ENCODE measurements at places on chromosomes 13 and 19.

- no peak for DNase-seq
Measured at GRCh38 chr19:4229179-4229931, at the start of gene EBI3. Gene EBI3 (plus strand): TSS chr19:4229523. CDS start chr19:4229551, 28 bp downstream.

- DNase-seq, result no peak
Measured at GRCh38 chr19:50482271-50482855, 5.7 kb upstream of the GARIN5A start.

GRCh38 chr13:75704194-75704926 is 68.2 kb downstream of the LMO7 start:
- no peak for DNase-seq

DNA sequence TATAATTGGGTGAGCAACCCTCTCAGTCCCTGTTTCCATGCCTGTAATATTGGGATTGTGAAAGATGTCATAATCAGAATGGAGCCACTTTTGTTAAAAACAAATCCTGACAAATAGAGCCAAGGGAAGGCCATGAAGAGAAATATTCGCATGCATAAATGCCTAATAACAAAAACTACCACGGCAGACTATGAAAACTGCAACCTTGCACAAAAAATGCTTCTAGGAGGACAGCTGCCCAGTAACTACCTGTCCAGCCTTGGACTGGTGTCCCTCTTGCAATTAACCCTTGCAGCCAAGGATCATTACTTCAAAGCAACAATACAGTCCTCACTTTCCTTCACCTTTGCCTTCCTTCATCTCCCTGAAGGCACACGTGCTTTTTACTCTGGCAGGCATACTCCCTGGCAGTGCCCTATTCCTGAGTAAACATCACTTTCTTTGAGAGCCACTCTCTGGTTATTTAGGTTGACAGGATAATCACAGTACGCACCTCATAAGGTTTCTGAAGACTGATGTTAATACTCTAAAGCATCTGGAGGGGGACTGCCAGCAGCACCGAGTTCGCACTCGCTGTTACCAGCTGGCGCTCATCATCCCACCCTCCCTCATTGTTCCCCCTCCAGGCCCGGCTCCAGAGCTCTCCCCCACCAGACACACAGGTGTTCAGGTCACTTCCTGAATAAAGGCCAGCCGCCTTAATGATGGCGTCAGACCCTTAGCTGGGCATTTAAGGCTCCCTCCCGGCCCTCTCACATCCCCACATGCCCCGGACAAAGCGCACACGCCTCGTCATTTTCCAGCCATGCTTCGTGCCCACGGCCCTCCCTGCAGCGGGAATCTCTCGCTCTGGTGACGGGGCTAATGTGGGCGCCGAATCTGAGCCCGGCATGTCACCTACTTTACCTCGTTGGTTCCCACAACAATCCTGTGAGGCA is 57.3 kb downstream of the CDADC1 start:
- peak; percentile 24 for DNase-seq

GRCh38 chr13:73168953-73169401 is 110.2 kb downstream of the KLF5 start:
- DNase-seq, result no peak

DNA sequence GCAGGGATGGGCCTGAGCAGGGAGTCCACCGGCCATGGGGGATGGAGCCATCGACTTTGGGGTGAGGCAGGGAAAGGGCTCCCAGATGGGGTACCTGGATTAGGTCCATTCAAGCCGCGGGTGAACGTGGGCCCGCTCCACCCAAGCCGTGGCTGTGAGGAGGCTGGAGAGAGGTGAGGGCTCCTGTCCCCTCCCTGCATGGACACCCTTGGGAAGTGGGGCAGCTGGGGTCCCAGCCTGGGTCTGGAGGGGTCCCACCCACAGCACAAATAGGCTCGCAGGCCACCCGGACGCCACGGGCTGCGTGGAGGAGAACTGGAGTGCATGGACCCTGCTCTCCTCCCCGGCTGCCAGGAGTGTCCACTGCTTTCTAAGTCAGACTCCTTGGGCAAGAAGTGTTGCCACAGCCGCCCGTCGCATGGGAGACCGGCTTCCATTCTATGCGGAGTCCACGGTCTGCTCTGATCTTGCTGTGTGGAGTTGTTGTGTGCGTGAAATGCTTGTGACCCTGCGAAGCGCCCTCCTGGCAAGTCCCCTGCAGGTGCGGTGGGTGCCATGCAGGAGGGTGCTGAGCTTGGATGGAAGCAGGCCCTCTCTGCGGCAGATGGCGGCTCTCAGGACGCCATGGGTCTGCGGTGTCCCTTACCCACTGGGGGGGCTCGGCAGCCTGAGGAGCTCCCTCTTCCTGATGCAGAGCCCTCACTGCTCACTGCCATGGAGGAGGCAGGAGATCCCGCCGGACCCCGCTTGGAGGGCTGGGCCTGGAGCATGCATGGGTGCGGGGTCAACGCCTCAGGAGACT is 2.0 kb downstream of the DAZAP1 start:
- no peak for DNase-seq

DNA sequence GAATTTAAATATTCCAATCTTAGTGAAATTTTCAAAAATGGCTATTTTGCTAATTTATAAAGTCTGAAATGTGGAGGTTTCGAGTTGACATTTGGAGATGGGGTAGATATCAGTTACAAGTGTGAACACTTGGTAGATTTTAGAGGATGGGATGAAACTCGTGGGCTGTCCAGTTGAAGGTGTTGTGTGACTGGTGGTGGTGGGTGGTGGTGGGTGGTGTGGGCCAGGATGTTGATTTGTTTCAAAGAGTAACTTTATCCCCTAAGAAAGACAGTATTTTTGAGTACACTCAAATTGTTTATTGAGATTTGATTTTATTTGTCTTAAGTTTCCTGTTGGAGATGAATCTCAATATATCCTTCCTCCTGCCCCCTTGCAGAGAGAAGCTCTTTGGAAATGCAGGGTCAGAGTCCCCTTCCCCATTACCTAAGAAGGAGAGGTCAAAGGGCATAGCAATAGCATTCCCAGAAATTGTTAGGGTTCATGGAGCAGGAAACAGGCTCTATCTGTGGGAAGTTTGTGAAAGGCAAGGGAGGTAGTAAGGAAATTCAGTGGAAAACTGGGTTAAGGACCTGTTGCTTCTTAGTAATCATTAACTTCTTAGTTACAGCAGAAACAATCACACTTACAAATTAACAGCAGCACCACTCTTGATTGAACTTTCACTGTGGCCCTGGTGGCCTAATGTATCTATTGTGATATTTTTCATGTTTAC is 133.6 kb upstream of the RNF113B start:
- DNase-seq, result no peak

DNA sequence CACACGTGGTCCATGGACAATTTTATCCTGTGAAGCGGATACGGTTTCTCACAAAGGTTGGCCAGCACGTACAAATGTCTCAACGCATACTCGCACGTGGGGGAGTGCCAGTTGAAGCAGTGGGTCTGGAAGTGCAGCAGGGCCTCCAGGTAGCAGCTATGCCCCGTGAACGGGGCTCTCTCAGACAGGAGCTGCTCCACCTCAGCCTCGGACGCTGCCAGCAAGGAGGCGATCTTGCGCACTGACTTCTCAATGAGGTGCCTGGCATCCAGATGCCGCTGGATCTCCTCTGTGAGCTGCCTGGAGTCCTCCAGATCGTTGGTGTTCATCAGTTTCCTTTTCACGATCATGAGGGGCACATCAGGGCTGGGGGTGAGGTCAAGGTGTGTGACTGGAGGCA is 2272.0 kb downstream of the PCDH9 start:
- DNase-seq, result no peak

DNA sequence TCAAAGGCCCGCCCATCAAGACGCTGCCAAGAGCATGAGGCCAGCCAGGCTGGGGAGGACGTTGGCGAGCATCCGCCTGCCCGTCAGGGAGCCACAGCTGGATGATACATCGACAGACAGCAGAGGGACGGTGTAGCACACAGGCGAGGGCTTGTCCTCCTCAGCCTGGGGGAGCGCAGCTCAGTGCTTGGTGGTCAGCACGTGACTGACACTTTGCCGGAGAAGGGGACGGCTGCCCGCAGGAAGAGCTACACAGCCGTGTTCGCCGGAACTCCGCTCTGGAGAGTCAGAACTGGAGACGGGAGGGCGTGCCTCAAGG is 34.1 kb downstream of the CSNK1G2 start:
- no peak for DNase-seq

DNA sequence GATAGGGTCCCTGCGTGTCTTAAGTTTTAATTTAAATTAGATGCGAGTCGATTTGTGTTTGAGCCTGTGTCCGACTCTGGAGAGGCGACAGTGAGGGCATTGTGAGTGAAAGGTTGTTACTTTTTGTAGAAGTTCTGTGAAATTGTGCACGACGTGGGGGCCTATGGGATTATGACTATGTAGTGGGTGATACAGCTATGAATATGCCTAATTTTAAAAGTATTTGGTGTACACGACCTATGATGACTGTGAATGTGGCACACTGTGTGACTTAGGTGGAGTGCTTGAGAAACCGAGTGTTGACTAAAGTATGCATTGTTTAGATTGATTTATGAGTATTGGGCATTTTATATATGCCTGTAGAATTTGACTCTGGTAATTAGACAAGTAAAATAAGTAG is 646 bp downstream of the ZNF567 start:
- DNase-seq, result no peak

DNA sequence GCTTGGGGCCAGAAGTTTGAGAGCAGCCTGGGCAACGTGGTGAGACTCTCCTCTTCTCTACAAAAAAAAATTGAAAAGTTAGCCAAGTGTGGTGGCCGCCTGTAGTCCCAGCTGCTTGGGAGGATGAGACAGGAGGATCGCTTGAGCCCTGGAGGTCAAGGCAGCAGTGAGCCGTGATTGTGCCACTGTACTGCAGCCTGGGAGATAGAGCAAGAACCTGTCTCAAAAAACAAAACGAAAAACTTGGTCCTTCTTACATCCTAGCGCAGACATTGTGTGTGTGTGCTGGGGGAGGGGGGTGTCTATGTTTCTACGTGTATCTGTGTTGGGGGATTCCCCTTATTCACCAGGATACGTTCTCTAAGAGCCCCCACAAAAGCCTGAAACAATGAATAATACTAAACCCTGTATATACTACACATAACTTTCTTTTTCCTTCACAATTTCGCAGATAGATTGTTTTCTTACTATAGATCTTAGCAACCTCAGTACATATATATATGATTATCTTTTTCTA is 7.9 kb downstream of the AXL start:
- DNase-seq, result no peak

GRCh38 chr13:45717349-45717748 is 15.2 kb downstream of the CBY2 start:
- DNase-seq, result no peak

GRCh38 chr13:99104396-99104795 is 96.3 kb upstream of the UBAC2 start:
- no peak for DNase-seq

- no peak for DNase-seq
Measured at GRCh38 chr13:31970231-31970930, 61.2 kb upstream of the FRY start.

GRCh38 chr13:113941571-113942191 is 32.2 kb downstream of the C13orf46 start:
- peak; percentile 27 for DNase-seq

DNA sequence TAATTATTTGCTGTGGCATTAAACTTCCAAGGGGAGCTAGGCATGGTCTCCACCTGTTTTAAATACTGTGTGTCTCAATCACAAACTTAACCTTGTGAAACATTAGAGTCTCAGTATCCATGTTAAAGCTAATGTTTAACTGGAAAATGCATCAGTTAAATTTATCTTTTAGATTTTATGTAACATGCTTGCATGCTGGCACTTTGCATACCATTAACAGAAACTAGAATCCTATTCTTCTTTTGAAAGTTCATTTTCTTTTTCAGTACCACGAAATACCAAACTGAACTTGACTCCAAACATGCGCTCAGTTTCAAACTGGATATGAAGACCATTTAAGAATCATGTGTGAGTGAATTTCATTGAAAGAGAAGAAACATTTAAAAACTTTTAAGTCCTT is 328.9 kb upstream of the SLC10A2 start:
- DNase-seq, result no peak

- no peak for DNase-seq
Measured at GRCh38 chr19:18915639-18916038, 3.5 kb downstream of the COPE start.

DNA sequence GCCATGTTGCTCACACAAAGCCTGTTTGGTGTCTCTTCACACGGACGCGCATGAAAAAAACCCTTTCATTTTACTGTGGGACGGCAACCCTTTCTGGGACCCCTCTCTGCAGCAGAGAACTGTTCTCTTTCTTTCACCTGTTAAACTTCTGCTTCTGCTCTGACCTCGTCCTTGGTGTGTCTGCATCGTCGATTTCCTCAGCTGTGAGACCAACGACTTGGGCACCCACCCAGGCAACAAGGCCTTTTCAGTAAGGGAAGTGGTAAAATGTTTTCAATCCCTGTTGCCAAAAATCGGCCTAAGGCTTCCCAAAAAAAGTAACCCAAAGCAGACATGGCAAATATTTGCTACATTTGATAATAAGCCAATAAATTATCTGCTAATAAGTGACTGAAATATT is 515.3 kb downstream of the IRS2 start:
- DNase-seq, result no peak

DNA sequence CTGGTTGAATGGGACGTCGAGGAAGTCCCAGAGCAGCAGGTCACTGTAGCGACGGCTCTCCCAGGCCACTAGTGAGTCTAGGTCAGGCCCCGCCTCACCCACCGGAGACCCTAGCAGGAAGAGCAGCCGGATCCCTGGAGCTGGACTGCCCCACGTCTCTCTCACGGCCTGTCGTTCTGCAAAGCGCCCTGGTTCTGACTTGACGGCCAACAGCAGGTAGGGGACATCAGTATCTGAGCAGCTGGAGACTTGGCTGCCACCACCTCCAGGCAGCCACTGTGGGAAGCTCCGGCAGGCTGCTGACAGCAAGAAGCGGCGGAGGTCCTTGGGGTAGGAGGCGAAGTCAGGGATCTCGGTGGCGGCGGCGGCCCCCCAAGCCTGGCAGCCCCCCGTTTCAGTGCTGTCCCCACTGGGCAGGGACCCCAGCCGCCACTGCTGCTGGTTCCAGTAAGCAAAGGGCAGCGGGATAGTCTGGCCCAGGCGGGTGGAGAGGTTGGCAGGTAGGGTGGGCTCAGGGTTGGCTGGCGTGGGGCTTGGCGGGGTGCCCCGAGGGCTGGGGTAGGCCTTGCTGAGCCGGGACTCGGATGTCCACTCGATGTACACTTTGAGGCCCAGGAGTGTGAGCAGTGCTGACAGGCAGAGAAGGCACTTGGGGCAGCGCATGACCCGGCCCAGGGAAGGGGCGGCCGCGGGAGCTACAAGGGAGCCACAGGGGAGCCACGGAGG is 895 bp downstream of the B3GNT8 start:
- no peak for DNase-seq

GRCh38 chr19:40598121-40598917 is 2.9 kb upstream of the LTBP4 start:
- DNase-seq, result no peak

- no peak for DNase-seq
Measured at GRCh38 chr13:60001889-60002288, 161.8 kb downstream of the DIAPH3 start.

All from NCI-H1417 treated with DMSO at 0.1 percent for 48 hours (cell line).